ENCODE measurements at places on chromosomes 2 and 18.
A peak's percentile ranks its signal among the peaks of the same experiment; 100 is the strongest.

- no peak overlapping the region for H3K4me3 ChIP-seq
- H3K27me3 ChIP-seq, result peaks cover 2% of the 10 kb centered on the region
- no peak for DNase-seq
These were observed 825.6 kb upstream of the HS6ST1 start for GRCh38 chr2:129144082-129144791.

DNA sequence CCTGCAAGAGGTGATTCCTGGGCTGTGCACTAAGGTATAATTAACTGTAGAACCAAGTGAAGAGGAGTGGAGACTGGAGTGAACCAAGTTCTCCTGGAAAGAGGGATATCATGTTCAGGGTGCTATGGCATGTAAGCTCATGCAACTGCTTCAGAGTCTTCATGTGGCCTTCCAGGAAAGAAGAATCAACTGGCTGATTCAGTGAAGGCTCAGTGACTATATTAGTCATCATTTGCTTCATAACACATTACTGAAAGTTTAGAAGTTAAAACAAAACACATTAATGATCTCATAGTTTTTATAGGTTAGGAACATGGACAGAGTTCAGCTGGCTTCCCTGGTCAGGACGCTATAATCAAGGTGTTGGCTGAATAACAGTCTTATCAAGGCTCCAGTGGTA lies 1200.8 kb upstream of the GYPC start:
- H3K4me1 ChIP-seq, result no peaks in the 10 kb centered on the region
- H3K4me3 ChIP-seq, result no peak overlapping the region
- no peak overlapping the region for H3K27ac ChIP-seq
- no peaks in the 10 kb centered on the region for H3K36me3 ChIP-seq
- no peaks in the 10 kb centered on the region for H3K27me3 ChIP-seq

DNA sequence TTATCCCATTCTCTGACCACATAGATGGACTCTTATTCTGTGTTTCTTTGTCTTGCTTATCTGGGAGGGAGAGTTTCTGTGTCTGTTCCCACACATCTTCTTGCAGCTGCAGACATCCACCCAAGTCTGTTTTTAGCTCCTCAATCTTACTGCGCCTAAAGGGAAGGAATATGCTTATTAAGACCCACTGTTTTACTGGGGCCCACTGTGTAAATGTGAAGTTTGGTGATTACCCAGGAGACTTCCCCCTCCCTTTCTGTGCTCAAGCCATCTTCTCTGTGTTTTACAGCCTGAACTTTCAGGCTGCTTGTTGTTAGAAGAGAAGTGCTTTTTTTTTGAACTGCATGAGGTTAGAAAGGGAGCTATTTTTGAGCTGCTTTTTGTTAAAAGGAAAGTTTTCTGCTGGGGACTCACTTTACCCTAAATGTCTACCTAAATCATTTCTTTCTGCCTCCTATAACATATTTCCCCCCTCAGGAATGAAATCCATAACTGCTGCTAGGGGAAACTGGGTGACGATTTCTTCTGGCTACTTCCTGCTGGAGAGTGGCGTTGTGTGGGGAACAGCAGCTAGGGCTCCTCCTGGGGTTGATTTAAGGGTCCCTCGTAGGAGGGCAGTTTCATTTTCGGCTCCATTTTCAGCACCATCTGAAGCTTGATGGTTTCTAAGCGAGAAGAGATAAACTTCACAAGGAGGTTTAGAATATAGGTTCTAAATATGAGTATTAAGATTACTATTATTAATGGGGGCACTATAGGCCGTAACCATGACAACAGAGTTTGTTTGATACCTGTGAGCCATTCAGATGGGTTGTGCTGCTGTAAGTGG lies 39.5 kb upstream of the GMCL1 start:
- peak overlapping the region; percentile 63 for H3K4me3 ChIP-seq
- H3K4me1 ChIP-seq, result peaks cover 21% of the 10 kb centered on the region

GRCh38 chr2:193377789-193378188 lies 1183.1 kb upstream of the TMEFF2 start:
- DNase-seq, result no peak
- H3K27ac ChIP-seq, result no peak overlapping the region
- no peaks in the 10 kb centered on the region for H3K36me3 ChIP-seq
- H3K4me1 ChIP-seq, result peaks cover 2% of the 10 kb centered on the region
- H3K4me3 ChIP-seq, result no peak overlapping the region

DNA sequence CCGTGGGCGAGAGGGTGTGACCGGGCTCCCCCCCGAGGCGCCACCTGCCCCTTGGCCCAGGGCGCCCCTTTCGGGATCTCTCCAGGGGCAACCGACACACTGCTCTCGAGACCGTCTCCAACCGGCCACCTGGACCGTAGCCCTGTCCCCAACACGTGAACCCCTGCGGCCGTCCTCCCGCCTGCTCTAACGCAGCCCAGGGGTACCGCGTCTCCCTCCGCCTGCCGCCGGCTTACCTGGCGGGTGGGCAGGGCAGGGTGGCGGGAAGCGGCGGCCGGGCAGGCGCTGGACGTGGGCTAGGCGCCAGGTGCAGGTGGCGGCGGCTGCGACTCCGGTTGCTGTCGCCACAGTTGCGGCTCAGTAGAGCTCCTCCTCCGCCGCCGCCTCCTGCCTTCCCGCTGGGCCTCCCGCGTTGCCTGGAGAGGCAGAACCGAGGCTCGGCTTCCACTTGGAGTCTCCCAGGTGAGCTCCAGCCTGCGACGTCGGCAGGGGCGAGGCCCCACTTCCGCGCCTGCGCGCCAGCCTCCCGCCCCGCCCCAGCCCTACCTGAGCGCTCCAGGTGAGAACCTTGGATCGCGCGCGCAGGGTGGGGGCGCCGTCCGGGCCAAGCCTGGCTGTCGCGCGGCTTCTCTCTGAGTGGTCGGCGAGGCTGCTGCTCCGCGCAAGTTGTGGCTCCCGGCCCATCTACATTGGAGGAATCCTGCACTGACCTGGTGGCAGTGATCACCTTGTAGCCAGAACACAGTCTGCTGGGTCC lies at the start of gene GALNT3:
GALNT3 (minus strand) TSS at position 469 of the 757 bp plus-strand sequence. CDS start 23,547 bp downstream, outside the sequence.
- H3K4me1 ChIP-seq, result peaks cover 30% of the 10 kb centered on the region
- H3K4me3 ChIP-seq, result peak within 1 kb of the TSS; percentile 85
- peak; percentile 28 for DNase-seq
- H3K27me3 ChIP-seq, result peaks cover 35% of the 10 kb centered on the region
- H3K27ac ChIP-seq, result peak within 1 kb of the TSS; percentile 80
- no peaks in the 10 kb centered on the region for H3K36me3 ChIP-seq

DNA sequence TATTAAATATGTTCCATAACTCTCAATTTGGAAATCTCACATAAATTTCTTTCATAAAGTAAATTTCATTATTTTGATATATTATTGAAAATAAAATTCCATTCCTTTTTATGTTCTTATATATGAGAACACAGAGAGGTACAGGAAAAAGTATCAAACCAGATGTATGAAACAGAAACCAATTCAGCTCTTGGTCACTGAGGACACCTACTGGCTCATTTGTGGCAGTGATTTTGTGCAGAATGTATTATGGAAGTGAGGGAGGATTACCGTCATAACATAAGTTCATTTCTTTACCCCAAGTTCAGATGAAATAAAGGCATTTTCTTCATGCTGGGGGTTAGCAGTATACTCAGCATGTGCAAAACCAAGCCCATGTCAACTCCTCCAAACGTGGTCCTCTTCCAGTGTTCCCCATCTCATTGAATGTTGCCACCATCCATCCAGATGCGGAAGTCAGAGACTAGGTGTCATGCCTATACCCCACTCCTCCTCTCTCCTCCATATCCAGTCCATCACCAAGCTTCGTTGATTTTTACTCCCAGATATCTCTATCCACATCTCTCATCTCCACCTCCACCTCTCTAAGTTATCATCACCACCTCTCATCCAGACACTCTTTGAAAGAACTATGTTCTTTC lies 41.7 kb upstream of the MALL start:
- peaks cover 10% of the 10 kb centered on the region for H3K36me3 ChIP-seq
- H3K27ac ChIP-seq, result no peak overlapping the region
- DNase-seq, result no peak
- H3K4me1 ChIP-seq, result peaks cover 23% of the 10 kb centered on the region
- no peak overlapping the region for H3K4me3 ChIP-seq

GRCh38 chr18:8368512-8369217 lies 240.6 kb upstream of the RAB12 start:
- no peak overlapping the region for H3K4me3 ChIP-seq
- H3K27ac ChIP-seq, result no peak overlapping the region
- no peaks in the 10 kb centered on the region for H3K36me3 ChIP-seq
- DNase-seq, result no peak
- H3K27me3 ChIP-seq, result peaks cover 21% of the 10 kb centered on the region

DNA sequence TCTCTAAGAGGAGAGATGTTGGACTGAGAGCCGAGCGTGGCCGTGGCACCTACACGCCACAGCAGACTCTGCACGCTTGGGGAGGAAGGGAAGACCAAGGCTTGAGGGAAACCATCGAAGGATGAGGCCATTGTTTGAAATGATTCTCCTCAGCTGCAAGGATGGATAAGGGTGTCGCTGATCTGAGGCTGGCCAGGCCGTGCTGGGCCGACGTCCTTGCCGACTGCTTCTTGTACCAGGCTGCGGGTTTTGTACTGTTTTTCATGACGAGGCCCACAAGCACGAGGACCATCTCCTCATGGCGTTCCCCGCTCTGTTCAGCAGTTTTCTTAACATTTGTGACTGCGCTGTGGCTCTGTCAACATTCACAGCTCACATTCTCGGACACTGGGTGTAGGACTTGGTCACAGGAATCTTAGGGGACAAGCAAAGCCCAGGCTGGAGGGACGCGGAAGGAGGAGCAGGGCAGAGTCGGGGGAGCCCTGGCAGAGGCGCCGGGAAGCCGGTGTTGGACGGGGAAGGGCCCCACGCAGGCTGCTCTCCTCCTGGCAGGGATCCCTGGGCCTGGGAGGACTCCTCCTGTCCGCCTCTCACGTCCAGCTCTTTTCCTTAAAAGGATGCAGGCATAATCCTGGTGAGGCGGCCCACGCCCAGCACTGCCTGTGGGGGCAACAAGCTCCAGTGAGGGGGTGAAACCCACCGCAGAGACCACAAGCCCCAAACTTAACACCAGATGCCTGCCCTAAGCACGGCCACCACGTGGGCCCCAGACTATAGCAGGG lies 259.0 kb upstream of the SALL3 start:
- H3K4me1 ChIP-seq, result no peaks in the 10 kb centered on the region
- no peak for DNase-seq
- no peak overlapping the region for H3K4me3 ChIP-seq

Measured in activated naive CD8-positive, alpha-beta T cell treated with anti-CD3 and anti-CD28 coated beads, Interleukin-2, amount 50 U/mL, for 24 hours (primary cell).